ENCODE measurements at places on chromosomes 2 and 18. TPM values are rescaled to one million over a fixed set of nuclear protein-coding genes. Genes with fewer than 3 reads are reported as not detected.

GAD1 gene
- 1.0 TPM for total RNA-seq

DNA sequence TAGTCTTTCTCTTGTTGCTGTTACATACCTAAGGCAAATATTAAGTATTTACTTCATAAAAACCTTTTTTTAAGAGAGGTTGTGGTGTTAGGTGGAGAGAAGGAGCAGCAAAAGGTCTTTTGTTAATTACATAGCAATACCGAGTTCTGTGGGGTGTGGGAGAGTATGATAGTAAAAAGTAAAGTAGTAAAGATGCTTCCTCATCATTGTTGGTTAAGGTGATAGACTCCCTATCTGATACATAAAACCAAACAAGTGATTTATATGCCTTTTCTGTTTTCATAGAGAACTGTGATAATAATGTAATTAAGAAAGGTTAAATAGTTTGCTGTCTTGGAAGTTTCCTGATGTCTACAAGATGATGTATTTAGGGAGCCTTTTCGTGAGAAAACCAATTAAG is 75.4 kb downstream of the EML4 start:
- no peak for DNase-seq

GRCh38 chr2:68404893-68405799 is 40.1 kb downstream of the PLEK start:
- no peak for DNase-seq

ABHD1 gene
- 0.44 TPM for total RNA-seq

GALNT13 gene
- 0.35 TPM for total RNA-seq

DNA sequence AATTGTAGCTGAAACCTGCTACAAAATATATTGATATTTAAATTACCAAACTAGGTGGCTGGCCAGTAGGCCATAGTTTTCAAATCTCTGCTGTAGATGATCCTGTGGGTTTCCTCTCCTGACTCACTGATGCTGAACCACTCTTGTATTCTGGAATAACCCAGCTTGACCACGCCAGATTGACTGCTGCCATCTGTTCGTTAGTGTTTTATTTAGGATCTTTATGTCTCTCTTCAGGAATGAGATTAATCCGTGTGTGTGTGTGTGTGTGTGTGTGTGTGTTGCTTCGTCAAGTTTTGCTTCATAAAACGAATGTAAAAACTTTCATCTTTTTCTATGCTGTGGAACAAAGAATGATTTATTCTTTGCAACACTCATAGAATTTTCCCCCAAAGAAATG is 187.1 kb downstream of the DYSF start:
- no peak for DNase-seq

DNA sequence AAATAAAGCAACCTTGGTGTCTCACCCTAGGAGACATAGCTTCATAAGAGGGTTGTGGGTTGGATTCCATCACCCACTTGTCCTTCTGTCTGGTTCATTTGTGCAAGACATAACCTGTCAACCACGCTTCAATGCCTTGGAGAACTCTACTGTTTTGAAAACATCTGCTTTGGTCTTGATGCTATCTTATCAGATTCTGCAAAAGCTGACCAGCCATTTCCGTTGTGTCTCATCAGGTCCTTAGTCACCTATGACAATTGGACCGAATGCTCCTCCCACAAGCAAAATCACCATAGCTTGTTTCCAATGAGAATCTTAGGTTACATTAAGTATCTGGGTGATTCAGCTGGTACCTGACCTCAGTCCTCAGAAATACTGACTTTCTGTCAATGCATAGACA is 35.4 kb downstream of the STAT4 start:
- DNase-seq, result peak; percentile 49

TGFA gene
- total RNA-seq, result 0.06 TPM

DNA sequence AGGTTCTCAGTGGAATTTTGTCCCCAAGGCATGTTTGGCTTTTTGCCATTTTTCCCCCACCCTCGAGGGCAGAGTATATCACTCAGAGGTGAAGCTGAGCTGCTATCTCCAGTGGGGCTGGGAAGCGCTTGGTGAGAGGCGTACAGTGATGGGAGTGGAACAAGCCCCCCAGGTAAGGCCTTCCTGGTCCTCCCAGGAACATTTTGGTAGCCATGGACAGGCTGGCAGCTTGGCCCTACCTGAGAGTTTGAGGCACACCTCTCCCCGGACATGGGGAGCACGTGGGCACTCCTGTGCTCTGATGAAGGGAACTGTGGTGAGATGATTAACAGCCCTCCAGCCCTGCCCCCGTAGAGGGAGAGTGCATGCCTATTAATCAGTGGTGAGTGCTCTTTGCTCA is 99.3 kb downstream of the C1QL2 start:
- DNase-seq, result no peak

SLC9A2 gene
- total RNA-seq, result not detected

- DNase-seq, result no peak
These were observed 4.2 kb downstream of the RTP5 start for GRCh38 chr2:241873803-241874110.

DNA sequence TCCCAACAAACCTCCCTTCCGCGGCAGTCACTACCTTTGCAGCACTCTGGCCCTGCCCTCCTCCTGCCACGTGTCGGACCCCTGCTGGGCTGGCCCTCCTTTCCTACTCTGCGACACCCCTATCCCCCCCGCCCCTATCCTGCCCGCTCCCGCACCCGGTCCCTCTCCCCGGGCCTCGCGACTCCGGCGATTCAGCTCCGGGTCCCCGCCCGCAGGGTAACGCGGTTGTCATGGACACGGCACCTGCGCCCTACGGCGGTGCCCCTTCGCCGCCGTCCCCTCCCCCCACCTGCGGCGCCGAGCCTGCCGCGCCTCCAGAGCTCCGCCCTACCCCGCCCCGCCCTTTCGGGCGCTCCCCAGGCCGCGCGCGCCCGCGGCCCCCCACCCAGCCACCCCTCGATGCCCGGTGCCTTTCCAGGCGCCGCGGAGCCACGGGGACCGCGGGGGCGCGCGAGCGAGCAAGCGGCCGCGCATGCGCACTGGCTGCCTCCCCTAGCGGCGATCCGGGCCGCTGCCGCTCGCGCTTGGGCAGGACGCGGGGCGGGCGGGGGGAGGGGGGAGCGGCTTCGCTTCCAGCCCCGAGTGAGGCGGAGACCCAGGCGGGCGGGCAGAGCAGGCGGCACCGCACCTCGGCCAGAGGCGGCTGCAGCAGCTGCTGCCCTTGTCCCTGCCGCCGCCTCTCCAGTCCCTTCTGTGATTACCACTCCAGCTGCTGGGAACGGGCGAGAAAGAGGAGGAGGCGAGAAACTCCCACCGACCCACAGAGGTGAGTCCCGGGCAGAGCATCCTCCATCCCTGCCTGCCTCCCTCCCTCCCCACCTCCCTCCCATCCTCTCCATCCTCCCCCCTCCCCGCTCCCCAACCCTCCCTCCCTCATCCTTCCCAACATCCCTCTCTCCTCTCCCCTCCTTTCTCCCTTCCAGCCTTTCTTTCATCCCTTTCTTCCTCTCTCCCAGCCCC is at the start of gene CTNNA2:
CTNNA2 (plus strand) TSS at position 610 of the 960 bp plus-strand sequence.
- DNase-seq, result peak; percentile 52

DCC gene
- not detected for total RNA-seq

DNA sequence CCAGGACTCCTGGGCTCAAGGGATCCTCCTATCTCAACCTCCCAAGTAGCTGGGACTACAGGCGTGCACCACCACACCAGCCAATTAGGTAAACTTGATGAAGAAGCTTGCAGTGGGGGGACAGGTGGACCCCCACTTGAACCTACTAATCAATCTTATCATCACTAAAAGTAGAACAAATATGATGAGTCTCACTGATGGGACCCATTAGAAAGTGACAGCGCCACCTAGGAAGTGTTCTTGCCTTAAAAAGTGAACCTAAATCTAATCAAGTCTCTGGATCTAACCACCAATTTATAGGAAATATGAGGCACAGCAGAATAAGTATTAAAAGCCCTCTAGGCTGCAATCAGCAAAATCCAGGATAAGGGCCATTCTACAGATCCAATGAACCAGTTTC is 79.2 kb downstream of the BIN1 start:
- no peak for DNase-seq

GRCh38 chr18:12456441-12456840 is 48.7 kb downstream of the PRELID3A start:
- DNase-seq, result no peak

DNA sequence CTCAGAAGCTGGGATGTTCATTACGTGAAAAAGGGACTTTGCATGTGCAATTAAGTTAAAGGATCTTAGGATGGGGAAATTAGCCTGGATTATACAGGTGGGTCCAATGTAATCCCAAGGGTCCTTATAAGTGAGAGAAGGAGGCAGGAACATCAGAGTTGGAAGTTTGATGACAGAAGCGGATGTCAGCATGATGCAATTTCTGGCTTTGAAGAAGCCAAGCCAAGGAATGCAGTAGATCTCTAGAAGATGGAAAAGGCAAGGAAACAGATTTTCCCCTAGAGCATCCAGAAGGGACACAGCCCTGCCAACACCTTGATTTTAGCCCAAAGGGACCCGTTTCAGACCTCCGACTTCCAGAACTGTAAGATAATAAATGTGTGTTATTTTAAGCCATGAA is 136.4 kb downstream of the LNPK start:
- no peak for DNase-seq

- DNase-seq, result no peak
These were observed 36.1 kb downstream of the CREG2 start for GRCh38 chr2:101351207-101351606.

DNA sequence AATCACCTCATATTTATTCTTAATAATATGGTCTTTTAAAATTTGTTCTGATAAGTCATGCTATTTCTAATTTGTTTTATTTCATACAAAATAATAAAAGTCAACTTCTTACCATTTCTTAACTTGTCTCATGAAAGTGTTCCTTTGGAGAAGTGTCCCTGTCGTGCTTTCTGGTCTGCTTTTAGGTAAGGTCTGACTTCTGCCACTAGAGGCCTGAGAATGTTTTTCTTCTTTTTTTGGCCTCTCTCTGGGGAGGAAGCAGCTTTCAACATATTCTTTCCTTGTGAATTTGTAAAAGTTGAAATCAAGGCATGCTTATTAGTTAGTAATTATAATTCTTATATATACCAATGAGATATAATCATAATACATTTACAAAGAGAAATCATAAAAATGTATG is 39.4 kb downstream of the MAP2 start:
- DNase-seq, result no peak

DNA sequence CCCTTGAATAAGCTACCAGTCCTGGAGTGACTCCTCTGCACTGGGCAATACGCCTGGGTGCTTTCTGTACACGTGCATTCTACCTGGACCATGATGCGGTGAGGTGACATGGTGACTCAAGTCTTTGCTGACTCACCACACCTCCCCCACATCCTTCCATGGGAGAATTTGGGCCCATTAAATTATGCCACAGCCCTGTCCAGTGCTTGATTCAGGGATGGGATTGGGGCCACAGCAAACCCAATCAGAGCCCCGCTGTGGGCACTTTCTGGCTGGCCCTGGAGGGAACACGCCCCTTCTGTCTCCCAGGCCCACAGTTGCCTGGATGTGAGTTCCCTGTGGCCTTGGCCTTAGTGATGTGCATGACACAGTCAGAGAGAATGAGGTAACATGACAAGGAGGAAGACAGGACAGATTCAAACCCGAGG is 86.9 kb downstream of the LRRC30 start:
- DNase-seq, result no peak
